Hematopoietic multipotent progenitor cell (in vitro differentiated cells): ENCODE measurements at places on chromosomes 12 and 14.

DNA sequence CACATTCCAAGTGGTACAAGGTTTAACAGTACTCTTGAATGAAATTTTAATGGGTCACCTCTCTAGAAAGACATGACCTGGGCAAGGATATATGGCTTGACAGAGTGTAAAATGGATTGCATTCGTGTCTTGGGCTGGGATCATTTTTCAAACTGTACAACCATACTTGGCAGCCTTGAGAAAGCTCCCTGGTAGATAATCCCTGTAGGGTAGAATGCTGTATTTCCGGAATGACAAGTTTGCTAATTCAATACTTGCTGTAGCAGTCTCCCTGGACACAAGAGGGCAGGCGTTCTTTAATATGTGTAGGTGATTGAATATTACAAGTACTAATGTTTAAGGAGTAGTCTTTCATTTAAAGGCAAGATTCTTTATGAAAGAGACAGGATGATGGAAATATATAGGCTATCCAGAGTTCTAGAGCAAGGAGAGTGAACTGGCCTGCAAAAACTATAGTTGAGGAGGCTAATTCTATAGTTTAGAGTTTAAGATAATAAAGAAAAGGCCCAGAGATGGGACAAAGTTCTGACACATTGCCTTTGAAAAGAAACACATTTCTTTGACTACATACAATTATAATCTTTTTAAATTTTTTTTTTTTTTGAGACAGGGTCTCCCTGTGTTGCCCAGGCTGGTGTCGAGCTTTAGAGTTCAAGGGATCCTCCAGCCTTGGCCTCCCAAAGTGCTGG is 53.4 kb downstream of the PLBD1 start:
- peak; percentile 71 for DNase-seq

DNA sequence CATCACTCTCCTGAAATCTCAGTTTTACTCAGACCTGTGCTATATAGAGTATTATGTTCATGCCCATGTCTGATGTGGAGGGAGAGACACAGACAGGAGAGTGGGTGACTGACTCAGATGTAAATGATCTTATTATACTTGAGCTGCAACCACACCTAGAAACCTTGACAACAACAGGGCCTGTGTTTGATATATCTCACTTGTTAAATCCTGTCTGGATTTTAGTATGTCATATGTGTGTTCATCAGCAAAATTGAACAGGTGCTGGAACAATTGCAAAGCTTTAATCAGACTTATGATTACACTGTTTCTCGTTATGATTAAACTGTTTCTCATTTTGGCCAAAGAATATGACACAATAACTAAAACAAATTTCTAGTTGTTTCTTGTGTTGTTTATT is 37.7 kb downstream of the DIP2B start:
- DNase-seq: no peak

GRCh38 chr14:89544636-89545301 is 127.7 kb upstream of the FOXN3 start:
- no peak for DNase-seq

DNA sequence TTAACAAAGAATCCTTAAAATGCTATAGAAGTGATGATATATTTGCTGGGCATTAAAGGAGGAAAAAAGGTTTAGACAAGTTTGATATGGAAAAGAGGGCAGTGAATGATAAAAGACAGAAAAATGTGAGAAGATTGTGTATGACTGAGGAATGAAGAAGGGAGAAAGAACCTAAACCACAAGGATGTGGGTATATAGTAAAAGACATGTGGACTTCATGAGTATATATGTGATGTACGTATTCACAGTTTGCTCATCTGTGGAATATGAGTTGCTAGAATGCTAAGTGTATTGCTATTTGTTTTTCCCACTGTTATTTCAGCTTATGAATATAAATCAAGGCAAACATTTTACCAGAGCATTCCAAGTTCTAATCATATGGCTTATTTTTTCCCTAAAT is 2.1 kb upstream of the SLC16A7 start:
- DNase-seq: no peak

GRCh38 chr14:55302367-55303124 is 31.3 kb downstream of the FBXO34 start:
- no peak for DNase-seq
